Lung (tissue), 17 donors: ENCODE measurements at places on chromosomes 3 and 15. TPM values are rescaled to one million over a fixed set of nuclear protein-coding genes. Genes with fewer than 3 reads are reported as not detected.

CACNA1D gene
- total RNA-seq = 96.8 TPM

BUB1B gene
- 8.0 TPM for total RNA-seq

SLC2A2 gene
- not detected for total RNA-seq

HRH1 gene
- 8.3 TPM for total RNA-seq

VPS18 gene
- total RNA-seq = 31.5 TPM

HACD3 gene
- total RNA-seq = 77.9 TPM

HDC gene
- total RNA-seq = 0.82 TPM

MED12L gene
- 0.55 TPM for total RNA-seq

C3orf20 gene
- total RNA-seq = 0.14 TPM

CACNA2D3 gene
- total RNA-seq = 2.5 TPM

GOLGA6D gene
- total RNA-seq = not detected

ISG20 gene
- 18.5 TPM for total RNA-seq

RPL4 gene
- 2,503 TPM for total RNA-seq

SLC12A6 gene
- total RNA-seq = 58.4 TPM

GAP43 gene
- total RNA-seq = 0.31 TPM

QARS1 gene
- total RNA-seq = 223 TPM

PP2D1 gene
- total RNA-seq = not detected

TPRG1 gene
- 10.5 TPM for total RNA-seq

PLIN1 gene
- total RNA-seq = 0.55 TPM

AMT gene
- 12.4 TPM for total RNA-seq

CHDH gene
- total RNA-seq = 1.5 TPM

AHSG gene
- 0.20 TPM for total RNA-seq

MYRIP gene
- total RNA-seq = 0.71 TPM

TMEM202 gene
- not detected for total RNA-seq

THPO gene
- 0.17 TPM for total RNA-seq

LRRIQ4 gene
- not detected for total RNA-seq

TSC22D2 gene
- total RNA-seq = 25.7 TPM

SQOR gene
- total RNA-seq = 53.9 TPM

CTDSPL gene
- 79.1 TPM for total RNA-seq

TERC gene
- total RNA-seq = 45.7 TPM

LRRC49 gene
- total RNA-seq = 9.1 TPM

PROK2 gene
- 3.9 TPM for total RNA-seq

MESP1 gene
- total RNA-seq = 3.1 TPM

ATP13A4 gene
- 202 TPM for total RNA-seq

CCDC80 gene
- 38.7 TPM for total RNA-seq

MST1R gene
- total RNA-seq = 54.8 TPM

GOLGA6L10 gene
- 2.6 TPM for total RNA-seq

NR2C2 gene
- total RNA-seq = 39.3 TPM

PLS1 gene
- 45.4 TPM for total RNA-seq

ERICH6 gene
- 0.49 TPM for total RNA-seq

HTR3E gene
- not detected for total RNA-seq

SYNM gene
- total RNA-seq = 21.3 TPM

STRIT1 gene
- not detected for total RNA-seq

GATM gene
- total RNA-seq = 6.3 TPM

DNAJA4 gene
- 42.7 TPM for total RNA-seq

C3orf22 gene
- total RNA-seq = not detected

GALNT15 gene
- total RNA-seq = 2.8 TPM

COLQ gene
- total RNA-seq = 5.1 TPM

RNU5B-1 gene
- total RNA-seq = not detected

SERPINI2 gene
- 5.2 TPM for total RNA-seq

KIF7 gene
- total RNA-seq = 6.5 TPM

CDHR4 gene
- total RNA-seq = 7.8 TPM

POLQ gene
- 2.1 TPM for total RNA-seq

CYP1A2 gene
- total RNA-seq = not detected

SYNPR gene
- not detected for total RNA-seq

EXD1 gene
- 0.15 TPM for total RNA-seq
